Activated naive CD4-positive, alpha-beta T cell (primary cell): ENCODE measurements at places on chromosomes 3 and 15.

- no peak for DNase-seq
Measured at GRCh38 chr3:59796456-59796855, 746.6 kb upstream of the CFAP20DC start.

DNA sequence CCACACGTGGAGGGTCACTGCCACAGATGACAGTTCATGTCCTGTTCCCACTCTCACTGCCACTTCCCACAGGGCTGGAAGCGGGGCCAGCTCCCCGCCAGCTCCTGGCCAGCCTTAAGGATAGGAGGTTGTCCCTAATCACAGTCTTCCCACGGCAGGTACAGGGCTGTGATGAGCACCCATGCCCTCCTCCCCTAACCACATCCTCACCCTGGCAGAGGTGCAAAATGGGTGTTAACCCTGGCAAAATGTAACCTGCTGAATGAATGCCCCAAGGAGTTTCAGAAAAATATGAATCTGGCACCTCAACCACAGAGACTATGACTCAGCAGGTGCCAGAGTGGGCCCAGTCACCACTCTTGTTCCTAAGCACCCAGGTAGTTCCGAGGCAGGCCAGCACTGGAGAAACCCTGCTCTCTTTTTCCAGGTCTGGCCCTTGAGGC, 185.1 kb upstream of the TPM1 start:
- no peak for DNase-seq

DNA sequence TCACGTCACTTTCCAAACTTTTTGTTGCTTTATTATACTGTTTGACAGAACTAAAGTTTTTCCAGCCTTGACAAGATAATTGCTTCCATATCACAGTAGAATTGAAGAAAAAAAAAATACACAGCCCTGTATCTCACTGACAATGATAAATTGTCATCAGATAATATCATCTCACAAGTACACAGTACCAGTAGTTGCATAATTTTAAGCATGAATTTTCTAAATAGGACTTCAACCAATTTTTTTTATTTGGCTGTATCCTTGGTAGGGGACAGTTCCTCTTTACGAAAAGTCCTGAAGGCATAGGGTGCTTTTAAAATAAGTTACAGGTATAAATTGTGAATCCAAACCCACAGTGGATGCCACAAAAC, 230.7 kb downstream of the ATP8B4 start:
- no peak for DNase-seq

GRCh38 chr3:126554560-126555525, 3.9 kb downstream of the C3orf22 start:
- DNase-seq: no peak

DNA sequence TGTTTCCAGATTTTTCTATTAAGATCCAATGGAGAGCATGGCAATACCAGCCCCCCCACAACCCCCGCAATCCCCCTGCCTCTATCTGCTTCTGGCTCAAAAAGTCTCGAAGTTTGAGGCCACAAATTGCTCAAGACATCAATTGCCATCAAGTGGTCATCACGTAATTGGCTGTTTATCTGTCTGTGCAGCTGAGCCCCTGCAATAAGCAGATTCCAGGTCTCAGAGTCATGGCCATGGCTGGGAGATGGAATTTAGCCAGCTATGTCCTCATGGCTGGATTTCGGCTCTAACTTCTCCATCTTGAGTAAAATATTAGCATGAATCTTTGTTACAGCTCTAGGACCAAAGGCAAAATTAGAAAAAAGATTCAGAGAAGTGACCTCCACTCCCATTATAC, 22.7 kb downstream of the SSUH2 start:
- no peak for DNase-seq

DNA sequence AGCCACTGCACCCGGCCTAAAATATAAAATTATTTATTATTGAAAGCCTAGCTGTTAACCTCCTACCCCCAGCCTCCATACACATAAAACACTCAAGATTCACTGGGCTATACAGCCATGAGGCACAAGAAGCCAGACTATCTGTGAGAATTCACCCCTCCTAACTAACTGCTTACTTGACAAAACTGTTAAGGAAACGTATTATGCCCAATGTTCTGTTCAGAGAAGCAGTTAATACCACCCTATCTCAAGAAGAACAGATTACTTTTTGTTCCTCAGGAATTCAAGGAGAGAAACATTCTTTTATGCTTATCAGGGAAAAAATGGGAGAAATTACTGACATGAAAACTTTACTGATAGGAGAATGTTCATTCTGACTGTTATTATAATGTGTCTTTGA, 144.1 kb downstream of the BBX start:
- no peak for DNase-seq

GRCh38 chr3:104436506-104436905, 930.2 kb upstream of the ALCAM start:
- no peak for DNase-seq

- no peak for DNase-seq
Measured at GRCh38 chr15:79516155-79516554, 84.0 kb downstream of the MINAR1 start.

GRCh38 chr3:76941376-76941775, 98.5 kb upstream of the ROBO2 start:
- DNase-seq: no peak

DNA sequence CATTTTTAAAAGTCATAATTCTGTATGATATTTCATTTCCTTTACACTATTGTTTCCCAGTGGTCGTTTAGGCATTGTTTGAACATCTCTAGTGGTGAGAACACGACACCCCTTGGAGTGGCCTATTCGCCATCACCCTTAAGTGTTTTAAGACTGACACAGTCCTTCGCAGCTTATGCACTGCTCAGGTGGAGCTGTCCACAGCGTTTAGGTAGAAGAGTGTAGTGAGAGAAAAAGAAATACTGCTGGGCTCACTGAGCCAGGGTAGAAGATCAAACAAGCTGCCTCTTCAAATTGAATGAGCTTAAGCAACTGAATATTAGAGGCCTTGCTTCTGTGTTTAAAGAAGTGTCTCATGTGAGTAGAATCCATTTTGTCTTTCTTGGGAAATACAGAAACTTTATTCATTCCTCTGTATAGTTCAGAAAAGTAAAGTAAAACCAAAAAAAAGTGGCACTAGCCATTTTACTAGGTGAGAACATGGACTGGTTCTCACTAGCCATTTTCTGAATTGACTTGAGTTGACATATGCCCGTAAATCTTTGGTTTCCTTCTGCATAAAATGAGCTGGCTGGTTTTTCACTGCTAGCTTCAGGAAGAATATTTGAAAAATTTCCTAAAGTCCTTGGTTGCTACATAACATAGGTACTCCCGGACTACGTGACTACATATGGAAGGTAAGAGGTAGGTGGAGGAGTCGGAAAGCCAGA, 155.9 kb downstream of the P3H2 start:
- no peak for DNase-seq

- DNase-seq: no peak
Measured at GRCh38 chr15:68114356-68114755, 60.2 kb downstream of the PIAS1 start.
